ENCODE measurements at places on chromosomes 3 and 15. TPM values are rescaled to one million over a fixed set of nuclear protein-coding genes. Genes with fewer than 3 reads are reported as not detected.

DNA sequence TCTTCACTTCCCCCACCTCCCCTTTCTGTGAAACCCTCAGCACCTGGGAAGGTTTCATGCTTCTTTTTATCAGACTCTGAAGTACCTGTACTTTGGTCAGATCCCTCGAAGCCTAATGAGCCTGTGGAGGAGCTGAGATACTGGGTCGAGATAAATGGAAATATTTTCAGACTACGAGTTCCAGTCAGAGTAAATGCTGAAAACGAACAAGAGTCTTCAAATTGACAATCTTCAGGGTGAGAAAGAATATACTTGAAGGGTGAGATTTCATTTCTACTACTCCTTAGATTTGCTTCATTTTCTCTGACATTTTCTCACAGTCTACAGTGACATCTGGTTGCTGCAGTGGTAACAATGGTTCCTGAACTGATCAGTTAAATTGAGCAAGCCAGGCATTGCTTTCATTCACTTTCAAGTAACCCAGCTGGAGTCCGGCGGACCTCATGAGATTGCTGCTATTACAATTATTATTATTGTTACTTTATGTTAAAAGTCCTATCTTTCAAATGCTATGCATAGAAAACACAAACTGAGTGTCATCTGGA, 337.2 kb downstream of the VGLL3 start:
- no peak for DNase-seq

DNA sequence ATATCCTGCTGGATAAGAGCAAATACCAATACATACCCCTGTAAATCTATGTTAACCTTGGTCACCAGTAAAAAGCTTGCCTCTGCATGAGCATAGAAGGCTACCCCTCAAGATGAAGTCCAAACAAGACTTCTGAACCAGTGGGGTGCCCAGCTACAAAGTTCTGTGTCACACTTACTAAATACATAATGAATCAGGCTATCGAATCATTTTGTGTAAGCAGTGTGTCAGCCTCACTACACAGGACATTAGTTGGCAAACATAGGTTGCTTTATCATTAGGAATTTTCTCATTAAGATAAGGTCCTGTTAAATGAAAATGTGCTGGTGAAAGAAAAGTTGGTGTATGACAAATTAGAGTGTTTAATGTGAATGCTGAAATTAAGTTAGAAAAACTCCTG, 452.0 kb downstream of the MFSD1 start:
- DNase-seq = no peak

- DNase-seq = no peak
Measured at GRCh38 chr3:50630877-50631276, 13.9 kb downstream of the MAPKAPK3 start.

DNA sequence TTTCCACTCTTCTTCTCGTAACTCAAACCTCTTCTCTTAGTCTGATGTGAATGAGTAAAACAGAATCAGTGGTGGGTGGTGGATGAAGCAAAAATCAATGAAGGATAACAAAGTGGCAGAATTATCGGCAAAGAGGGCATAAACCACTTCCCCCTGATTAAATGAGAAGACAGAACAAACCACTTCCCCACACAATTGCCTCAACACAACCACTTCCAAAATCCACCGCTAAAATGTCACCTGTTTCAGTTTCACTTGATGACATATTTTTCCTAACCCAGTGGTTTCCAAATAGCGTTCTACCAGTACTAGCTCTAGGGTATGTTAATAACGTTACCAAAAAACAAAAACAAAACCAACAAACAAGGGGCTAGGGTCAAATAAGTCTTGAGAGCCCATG, 478.7 kb upstream of the WNT5A start:
- DNase-seq = no peak

NMB gene
- total RNA-seq = 15.4 TPM

GRCh38 chr3:69121950-69122349, 445 bp downstream of the LMOD3 start:
- no peak for DNase-seq

DNA sequence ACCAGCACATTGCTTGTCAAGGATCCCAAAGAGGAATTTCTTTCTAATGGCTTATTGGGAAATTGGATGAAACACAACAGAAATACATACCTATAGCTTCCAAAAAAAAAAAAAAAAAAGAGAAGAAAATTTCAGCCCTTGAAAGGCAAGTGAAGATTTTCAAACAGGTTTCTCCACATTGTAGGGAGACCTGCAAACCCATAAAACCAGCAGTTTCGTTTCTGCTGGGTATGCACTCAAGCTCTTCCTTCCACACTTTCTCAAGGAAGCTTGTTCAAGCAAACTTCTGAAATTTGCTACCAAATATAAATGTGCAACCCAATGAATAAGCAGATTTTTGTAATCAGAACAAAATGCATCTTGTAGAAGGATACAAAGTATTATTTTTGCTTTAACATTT, 15.9 kb upstream of the SH3BP5 start:
- DNase-seq = no peak

IQCF5 gene
- not detected for total RNA-seq

UBAP1L gene
- total RNA-seq = 13.4 TPM

GOLIM4 gene
- 48.9 TPM for total RNA-seq

MKRN3 gene
- total RNA-seq = 2.3 TPM

DNA sequence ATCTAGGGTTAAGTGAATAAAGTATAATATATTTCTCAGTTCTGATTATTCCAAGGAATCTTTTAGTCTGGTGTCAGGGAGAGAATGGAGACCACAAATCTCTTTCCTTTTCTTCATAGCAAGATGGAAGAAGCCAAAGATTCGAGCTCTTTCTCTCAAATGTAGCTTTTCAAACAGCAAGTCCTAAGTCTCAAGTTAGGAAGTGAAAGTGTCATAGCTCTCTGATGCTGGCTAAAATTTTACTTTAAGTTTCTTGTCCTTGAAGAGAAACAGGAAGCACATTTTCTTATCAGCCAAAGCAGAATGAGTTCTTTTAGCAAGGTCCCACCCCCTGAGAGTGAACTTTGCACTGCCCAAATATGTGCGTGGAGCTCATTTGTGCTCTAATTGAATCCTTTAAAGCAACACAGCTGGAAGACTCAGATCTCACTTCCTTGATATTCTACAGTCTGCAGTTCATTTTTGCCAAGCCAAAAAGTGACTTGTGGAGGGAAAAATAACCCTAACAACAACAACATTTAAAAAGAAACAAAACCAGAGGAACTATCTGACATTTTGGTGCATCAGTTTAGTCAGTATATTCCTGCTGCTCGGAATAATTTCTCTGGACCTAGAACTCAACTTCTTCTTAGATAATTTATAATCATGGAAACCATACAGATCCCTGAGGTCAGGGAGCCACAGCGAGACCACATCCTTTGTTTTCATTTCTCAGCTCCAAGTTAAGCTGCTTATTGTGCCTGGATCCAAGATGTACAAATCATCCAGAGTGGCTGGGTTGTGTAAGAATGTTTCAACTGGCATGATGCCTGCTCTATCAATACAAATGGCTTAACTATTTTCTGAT, 238.7 kb upstream of the P2RY1 start:
- no peak for DNase-seq

DNA sequence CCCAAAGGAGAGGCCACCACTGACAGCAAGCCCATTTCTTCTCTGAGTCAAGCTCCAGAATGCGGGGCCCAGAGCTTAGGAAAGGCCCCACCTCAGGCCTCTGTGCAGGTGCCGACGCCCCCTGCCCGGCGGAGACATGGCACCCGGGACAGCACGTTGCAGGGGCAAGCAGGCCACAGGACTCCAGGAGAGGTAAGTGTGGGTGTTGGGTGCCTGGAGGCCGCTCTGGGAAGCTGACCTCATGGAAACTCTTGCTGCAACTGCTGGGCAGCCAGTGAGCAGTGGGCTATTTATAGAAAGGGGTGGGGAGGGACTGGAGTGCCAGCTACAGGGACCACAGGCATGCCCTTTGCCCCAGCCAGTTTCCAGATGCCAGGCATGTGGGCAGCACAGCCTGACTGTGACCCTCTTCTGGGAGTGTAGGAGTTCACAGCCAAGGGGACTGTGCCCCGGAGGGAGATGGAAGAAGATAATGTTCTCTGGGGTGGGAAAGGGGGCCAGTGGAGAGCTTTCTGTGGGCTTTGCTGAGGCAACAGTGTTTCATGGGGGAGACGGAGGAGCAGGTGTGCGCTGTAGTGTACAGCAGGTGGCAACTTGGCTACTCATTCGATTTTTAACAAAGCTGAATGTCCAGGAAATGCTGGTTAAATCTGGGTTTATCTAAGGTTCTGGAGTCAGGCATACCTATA, 23.7 kb downstream of the ALPK3 start:
- DNase-seq = no peak

GRCh38 chr3:23244324-23245041, 41.4 kb downstream of the UBE2E2 start:
- no peak for DNase-seq

GRCh38 chr15:75834021-75834420, 9.2 kb upstream of the UBE2Q2 start:
- DNase-seq = no peak

GRCh38 chr3:184540777-184541681, 20.6 kb upstream of the EPHB3 start:
- DNase-seq = peak; percentile 79

- DNase-seq = no peak
Measured at GRCh38 chr15:73355612-73356265, 13.0 kb downstream of the HCN4 start.

GRCh38 chr3:130759692-130760338, 13.2 kb upstream of the PIK3R4 start:
- no peak for DNase-seq

LRRC31 gene
- not detected for total RNA-seq

UBA7 gene
- total RNA-seq = 73.9 TPM

- DNase-seq = no peak
Measured at GRCh38 chr3:171187706-171188290, 161.3 kb upstream of the SLC2A2 start.

- no peak for DNase-seq
Measured at GRCh38 chr3:134608023-134608770, 42.6 kb downstream of the KY start.

DNA sequence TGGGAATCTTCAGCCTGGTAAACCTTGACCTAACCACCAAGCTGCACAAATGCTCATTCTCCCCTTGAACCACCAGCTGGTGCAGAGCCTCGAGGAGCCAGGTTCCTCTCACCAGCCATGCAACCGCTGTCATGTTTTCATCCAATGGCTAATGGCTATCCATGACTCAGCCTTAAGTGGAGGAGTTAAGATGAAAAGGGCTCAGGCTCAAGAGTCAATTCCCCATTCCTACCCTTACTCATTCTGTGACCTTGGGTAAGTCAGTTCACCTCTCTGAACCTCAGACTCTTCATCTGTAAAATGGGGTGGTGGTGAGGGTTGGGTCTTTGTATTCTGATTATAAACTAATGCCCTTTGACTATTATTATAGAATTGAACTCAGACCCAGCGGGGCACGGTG, 515.6 kb downstream of the SHQ1 start:
- DNase-seq = no peak

GRCh38 chr3:140530131-140530530, 147.7 kb upstream of the TRIM42 start:
- DNase-seq = no peak

DNA sequence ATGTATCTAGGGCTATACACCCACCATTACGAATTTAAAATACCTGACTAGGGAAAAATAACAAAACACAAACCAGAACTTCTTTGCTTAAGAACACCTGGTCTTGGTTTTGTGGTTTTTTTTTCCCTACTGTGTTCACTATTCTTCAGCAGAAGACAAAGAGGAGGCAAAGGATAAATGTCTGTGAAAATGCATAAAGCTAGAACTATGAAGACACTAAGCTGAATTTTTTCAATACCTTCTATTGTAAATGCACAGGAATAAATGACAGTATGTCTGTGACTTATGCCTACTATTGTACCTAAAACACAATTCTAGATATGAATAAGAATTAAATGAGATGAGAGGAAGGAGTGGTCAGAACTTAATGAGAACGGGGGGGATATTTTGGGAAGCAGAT, 86.9 kb downstream of the TBL1XR1 start:
- DNase-seq = no peak

- DNase-seq = no peak
Measured at GRCh38 chr3:59189526-59189925, 139.7 kb upstream of the CFAP20DC start.

- no peak for DNase-seq
Measured at GRCh38 chr3:181637056-181637455, 74.7 kb upstream of the SOX2 start.

DNA sequence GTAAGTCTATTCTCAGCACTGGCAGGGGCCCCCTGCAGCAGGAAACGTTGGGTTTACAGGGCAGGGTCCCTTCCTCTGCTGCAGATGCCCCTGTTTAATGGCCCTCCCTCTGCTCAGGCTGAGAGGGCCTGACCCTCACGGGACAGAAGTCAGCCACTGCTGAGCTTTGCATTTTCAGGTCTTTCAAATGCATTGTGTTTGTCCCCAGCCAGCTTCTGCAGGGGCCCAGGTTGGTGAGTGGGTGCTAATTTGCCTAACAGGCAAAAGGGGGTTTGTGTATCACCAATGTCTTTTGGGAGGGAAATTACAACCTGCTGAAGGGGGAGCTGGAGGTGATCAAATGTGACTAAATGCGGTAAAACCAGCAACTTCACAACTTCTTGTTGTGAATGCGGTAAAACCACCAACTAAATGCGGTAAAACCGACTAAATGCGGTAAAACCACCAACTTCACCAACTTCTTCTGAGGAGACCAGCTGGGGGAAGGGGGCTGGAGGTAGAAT, 44.8 kb upstream of the UBE2E1 start:
- no peak for DNase-seq

- no peak for DNase-seq
Measured at GRCh38 chr3:169236662-169237186, 426.8 kb downstream of the MECOM start.

- no peak for DNase-seq
Measured at GRCh38 chr15:91227766-91228165, 127.7 kb downstream of the SV2B start.

C2CD4B gene
- 5.9 TPM for total RNA-seq

DNA sequence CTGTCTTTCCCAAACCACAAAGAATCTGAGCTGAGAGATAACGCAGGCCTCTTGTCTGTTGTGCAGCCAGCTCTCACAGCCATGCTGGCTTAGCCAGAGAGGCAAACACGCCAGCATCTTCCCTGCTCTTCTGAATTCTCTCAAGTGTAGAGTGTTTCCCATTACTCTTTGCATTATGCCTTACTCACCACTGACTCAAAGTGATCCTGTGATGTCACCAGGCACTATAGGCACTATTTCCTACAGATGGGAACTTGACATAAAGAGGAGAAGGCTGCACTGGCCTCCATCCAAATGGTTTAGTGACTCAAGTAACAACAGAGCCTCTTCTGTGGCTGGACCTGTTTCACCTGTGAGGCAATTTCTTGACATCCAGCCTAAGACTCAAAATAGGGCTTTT, 44.4 kb downstream of the PDZRN3 start:
- DNase-seq = no peak

Measured in sciatic nerve (tissue), 2 donors.